Tibial nerve (tissue), 4 donors: ENCODE measurements at places on chromosomes 5 and 9.
A peak's percentile ranks its signal among the peaks of the same experiment; 100 is the strongest.

GRCh38 chr9:112005939-112006338, 109.3 kb downstream of the UGCG start:
- DNase-seq = no peak

GRCh38 chr5:2113348-2114131, 230.8 kb upstream of the IRX4 start:
- no peak for DNase-seq

- no peak for DNase-seq
Measured at GRCh38 chr5:27639005-27639612, 600.7 kb upstream of the CDH9 start.

GRCh38 chr5:133739181-133739780, 126.9 kb upstream of the FSTL4 start:
- no peak for DNase-seq

- no peak for DNase-seq
Measured at GRCh38 chr5:74136276-74136825, 504.2 kb downstream of the ENC1 start.

GRCh38 chr9:133257465-133257956, 17.5 kb downstream of the ABO start:
- no peak for DNase-seq

- no peak for DNase-seq
Measured at GRCh38 chr9:468766-469426, 254.2 kb downstream of the DOCK8 start.

- no peak for DNase-seq
Measured at GRCh38 chr5:157285310-157286035, 19.6 kb downstream of the CYFIP2 start.

- DNase-seq = no peak
Measured at GRCh38 chr5:96228408-96228807, 204.6 kb downstream of the PCSK1 start.

- no peak for DNase-seq
Measured at GRCh38 chr9:111030492-111030891, 7.8 kb downstream of the LPAR1 start.

DNA sequence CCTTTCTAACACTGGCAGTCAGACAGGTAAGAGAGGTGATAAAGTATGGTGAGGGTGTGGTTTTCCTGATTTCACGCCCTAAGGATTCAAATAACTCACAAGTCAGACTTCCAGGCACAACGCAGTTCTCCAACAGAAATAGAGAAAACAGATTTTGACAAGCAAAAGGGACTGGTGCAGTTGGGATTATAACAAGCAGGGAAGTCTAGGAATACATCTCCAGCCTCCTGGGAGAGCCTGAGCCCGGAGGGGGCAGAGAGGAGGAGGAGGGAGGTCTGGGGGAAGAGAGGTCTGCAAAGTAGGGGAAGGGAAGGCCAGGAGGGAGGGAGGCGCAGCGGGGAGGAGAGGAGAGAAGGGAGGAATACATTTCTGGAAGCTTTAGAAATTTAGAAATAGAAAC, 1.6 kb downstream of the CMBL start:
- no peak for DNase-seq

GRCh38 chr5:123517476-123517875, 5.5 kb downstream of the CSNK1G3 start:
- no peak for DNase-seq

DNA sequence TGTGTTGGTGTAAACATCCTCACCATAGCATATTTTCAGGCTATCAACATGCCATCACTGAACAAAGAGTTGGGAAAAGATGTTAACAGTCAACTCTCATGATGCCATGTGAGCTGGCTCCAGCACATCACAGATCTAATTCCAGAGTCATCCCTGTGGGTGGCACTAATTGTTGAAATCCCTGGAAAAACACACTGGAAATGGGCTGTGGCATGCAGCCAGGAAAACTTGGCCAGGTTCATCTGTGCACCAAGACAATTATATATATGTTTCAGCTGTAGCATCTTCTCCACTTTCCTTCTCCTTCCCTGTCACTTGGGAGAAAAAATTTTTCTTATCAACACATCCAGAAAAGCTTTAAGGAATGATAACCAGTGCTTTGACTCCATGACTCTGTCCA, 313.7 kb downstream of the TRIM32 start:
- no peak for DNase-seq

- DNase-seq = no peak
Measured at GRCh38 chr9:374736-375135, 160.1 kb downstream of the DOCK8 start.

DNA sequence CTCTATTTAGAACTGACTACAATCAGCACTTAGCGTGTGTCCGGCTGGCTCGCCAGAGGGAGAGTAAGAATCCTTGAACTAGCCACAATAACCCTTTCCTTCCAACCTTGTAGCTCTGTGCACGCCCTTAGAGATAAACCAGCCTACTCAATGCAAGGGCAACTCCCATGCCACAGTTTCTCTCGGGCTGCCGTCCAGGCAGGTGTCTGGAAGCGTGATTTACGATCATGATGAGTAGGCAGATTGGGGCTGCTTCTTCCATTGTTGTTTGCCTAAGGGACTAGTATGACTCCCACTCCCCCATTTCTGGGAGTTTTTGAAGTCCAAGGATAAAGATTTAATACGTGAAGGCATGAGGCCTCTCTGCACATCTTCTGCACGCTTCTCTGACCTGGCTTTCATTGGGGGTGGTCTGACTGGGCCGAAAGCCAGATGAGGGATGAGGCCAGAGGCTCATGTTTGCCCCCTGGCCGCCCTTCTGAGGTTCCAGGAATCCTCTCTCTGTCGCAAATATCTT, 134.0 kb upstream of the MYO10 start:
- no peak for DNase-seq

- DNase-seq = no peak
Measured at GRCh38 chr9:65400886-65401285, 115.9 kb upstream of the FOXD4L5 start.

DNA sequence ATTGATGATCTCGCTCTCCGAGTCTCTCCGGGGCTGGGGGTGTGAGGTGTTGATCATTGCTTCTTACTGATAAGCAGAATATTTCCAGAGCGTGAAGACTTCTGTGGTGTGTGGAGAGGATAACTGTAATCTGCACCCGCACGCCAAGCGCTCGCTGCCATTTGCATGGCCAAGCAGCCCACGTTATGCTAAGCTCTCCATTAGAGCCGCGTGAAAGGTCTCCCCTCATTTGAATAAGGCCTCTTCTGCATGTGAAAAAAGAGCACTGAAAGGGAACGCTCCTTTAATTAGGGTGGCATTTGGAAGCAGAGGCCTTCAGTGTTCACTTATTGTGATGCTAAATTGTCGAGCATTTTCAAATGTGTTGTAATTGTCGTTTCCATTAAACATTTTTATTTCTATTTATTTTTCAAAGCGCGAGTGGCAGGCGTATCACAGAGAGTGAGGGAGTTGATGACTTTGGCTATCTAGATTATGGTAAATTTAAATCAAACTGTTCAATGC, 163.6 kb upstream of the IRX2 start:
- no peak for DNase-seq

- no peak for DNase-seq
Measured at GRCh38 chr5:146906803-146907202, 28.2 kb upstream of the PPP2R2B start.

- no peak for DNase-seq
Measured at GRCh38 chr9:5301544-5301943, 3.0 kb downstream of the RLN2 start.

DNA sequence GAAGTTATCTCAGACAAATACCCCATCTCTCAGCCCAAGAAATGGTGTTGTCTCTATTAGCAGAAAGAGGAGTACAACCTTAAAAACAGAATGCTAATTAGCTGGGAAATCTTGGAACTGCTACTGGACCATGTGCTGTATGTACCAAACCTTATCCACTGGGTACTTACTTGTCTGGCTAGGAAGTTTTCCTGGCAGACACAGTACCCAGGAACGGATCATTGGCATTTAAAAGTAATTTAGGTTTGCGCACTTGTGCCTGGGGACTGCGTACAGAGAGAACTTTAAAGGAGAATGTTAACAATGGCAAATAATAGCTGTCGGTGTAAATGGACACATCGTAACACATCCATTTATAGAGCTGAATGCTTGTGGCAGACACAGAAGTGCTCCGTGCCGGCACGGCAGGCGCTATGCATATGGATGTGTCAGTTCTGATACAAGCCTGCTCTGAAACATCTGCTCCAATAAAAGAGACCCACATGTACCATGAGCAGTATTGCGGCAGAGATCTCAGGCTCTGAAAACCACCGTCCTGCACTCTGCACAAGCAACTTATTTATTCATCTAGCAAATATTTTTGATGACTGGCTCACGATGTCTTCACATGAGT, 290.6 kb upstream of the PANK3 start:
- DNase-seq = no peak

DNA sequence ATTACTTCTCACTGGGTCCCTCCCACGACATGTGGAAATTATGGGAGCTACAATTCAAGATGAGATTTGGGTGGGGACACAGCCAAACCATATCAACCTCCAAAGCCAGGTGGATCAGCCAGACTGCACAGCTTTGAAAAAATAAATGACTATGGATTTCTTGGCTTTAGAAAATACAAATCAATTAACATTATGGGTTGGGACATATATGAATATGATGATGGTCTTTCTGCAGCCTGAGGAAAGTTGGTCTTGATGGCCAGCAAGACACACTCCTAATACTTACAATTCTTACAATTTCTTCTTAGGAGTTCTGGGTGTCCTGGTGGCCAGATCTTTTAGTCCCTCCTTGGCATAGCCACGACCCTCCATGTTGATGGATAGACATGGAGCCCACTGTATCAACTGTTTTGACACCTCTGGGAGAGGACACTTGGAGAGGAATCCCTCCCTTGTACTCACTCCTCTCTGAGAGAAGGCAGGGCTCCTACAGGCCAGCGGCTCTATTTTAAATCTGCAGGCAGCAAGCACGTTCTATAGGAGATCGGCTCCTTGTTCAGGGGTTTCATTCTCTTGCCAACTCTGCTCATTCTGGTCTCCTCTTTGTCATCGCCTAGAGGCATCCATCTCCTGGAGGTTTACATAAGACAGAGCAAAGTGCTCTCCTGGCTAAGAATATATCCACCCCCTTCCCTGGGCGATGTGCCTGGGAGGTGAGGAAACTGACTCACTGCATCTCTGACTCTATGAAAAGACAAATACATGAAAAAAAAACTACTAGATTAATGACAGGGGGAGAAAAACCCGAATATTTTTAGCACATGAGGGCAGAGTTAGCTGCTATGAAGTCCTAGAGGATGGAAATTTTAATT, 145.9 kb downstream of the CARTPT start:
- DNase-seq = no peak

- no peak for DNase-seq
Measured at GRCh38 chr9:90459321-90459720, 183.3 kb downstream of the DIRAS2 start.

DNA sequence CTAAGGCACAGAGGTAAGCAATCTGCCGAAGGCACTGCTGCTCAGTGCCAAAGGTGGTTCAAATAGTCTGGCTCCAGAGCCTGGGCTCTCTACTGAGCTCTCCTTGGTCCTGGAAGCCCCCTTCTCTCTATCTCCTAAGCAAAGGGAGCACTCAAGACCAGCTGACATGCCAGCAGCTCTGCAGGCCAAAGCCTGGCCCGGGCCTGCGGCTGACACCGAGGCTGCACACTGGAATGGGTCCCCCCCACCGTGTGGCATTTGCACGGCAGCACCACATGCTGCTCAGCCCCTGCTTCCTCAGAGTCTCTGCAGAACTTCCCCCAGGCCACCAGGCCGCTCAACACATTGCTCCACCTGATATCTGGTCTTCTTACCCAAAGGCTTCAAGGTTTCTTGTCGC, 57.8 kb upstream of the GOLPH3 start:
- DNase-seq = no peak

- DNase-seq = peak; percentile 35
Measured at GRCh38 chr5:133423618-133424282, 188.6 kb downstream of the FSTL4 start.

DNA sequence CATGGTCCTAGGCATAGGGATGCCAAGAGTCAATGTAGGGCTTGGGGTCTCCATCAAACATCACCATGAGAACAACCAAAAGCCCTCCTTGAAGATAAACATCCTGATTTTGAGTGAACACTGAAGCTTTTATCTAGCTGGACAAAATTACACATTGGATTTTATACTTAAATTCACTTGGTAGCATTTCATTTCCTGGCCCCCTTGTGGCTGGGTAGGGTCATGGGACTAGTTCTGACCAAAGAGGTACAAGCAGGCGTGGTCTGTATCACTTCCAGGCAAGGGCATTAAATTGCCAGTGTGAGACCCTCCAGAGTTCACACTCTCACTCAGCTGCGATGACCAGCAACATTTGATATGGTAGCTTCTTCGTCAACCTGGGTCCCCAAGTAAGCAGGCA, 320.3 kb downstream of the ACTL7B start:
- no peak for DNase-seq

DNA sequence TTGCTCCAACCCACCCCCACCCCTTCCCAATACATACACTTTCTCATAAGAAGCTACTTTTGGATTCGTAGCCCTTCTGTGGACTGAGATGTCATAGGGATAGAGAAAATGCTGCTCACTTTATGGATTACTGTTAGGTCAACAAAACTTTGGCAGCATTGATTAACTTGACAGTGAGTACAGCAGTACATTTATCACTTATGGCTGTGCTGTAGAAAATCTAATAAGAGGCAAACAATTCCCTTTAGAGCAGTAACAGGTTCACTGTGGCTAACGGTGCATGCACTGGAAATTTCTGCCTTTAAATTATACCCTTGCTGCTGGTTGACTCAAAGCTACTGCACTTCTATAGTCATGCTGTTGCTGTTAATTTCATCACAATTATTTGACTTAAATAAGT, 59.2 kb downstream of the PPIC start:
- DNase-seq = no peak

GRCh38 chr5:16065831-16066230, 113.8 kb downstream of the MARCHF11 start:
- no peak for DNase-seq

GRCh38 chr5:142134331-142135010, 25.9 kb downstream of the NDFIP1 start:
- no peak for DNase-seq

GRCh38 chr9:129310666-129311350, 132.7 kb upstream of the IER5L start:
- DNase-seq = no peak

DNA sequence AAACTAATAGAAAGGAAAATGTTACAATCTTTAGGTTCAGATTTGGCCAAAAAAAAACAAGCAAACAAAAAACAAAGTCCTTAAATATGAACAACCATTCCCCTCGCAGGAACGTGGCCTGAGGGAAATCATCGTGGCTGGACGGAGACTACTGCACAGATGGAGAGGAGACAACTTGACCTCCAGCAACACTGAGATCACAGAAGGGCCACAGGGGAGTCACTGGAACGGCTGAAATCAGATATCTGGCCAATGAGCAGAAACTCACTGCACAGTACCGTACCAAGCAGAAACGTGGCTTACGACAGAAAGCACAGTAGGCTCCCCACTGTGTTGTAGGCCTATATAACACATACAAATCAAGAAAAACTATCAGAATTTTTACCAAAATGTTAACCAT, 27.7 kb downstream of the CAMSAP1 start:
- DNase-seq = peak; percentile 22
